ENCODE measurements at places on chromosomes 13 and 19.

GRCh38 chr19:55352040-55352439 is 2.5 kb downstream of the COX6B2 start:
- DNase-seq: no peak

DNA sequence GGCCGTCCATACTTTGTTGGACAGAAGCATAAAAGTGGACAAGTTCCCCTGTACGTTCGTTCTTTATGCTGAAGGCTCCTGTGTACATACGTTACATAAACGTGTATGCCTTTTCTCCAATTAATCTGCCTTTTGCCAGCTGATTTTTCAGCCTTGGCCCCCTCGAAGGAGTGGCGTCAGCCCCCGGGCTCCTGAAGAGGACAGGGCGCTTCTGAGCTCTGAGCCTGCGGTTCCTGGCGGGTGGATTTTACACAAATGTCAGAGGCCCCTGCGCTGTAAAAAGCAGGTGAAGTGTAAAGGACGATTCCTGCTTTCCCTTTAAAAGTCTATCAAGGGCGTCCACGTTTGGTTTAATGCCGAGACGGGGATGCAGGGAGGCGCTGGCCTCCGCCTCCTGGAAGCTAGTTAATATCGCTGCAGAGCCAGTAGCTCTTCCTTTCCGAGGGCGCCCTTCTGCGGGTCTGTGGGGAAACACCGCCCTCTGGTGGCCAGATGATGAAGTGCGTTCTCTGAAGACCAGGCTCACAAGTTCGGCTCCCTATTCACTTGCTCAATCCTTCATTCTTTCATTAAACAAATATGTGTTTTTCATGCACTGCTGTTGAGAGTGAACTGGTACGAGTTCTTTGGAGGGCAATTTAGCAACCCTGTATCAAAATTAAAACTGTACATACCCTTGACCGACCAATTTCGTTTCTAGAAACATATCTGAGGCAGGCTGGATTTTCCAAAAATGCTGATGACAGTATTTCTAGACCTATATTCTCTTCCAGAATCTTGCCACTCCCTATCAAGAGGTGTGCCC is 62.0 kb downstream of the GPR12 start:
- peak; percentile 70 for DNase-seq

DNA sequence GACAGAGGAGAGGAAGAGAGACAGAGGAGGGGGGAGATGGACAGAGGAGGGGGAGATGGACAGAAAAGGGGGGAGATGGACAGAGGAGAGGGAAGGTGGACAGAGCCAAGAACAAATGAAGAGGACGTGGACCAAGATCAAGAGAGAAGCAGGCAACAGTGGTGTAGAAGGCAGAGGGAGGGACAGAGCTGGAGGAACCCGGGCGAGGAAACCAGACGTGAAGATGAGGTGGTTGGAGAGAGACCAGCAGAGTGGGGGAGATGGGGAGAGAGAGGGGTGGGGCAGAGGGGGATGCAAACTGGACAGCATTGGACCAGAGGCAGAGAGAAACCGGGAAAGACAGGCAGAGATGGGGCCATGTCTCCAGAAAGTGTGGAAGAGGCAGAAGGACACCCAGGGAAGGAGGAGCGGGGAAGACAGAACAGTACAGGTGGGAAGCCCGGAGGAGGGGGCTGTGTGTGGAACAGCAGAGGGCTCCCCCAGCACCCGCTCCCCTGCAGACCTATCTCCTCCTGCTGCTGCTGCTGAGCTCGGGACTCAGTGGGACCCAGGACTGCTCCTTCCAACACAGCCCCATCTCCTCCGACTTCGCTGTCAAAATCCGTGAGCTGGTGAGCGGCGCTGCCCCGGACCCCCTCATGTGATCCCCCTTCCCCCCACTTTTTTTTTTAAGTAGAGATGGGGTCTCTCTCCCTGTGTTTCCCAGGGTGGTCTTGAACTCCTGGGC is 1.3 kb downstream of the FLT3LG start:
- no peak for DNase-seq

DNA sequence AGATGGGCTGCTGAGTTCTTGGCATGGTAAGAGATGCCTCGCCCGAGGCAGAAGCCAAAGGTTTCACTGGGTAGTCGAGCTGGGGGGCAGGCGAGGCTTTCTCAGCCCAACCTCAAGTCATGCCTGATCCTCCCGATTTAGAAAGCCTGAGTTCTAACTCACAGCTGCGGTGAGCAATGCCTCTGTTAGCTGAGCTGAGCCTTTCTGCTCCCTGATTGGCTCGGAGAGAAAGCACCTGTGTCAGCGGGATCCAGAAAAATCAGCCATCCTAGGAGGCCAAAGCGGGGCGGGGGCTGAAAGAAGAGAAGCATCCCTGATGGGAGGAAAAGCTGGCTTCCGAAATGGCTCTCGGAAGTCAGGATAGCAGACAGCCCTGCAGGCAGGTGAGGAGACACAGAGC is 44.7 kb downstream of the CACNA1A start:
- peak; percentile 2 for DNase-seq

GRCh38 chr13:39749528-39749927 is 94.1 kb downstream of the COG6 start:
- no peak for DNase-seq

- no peak for DNase-seq
Observed at GRCh38 chr13:87168390-87168789, 502.8 kb upstream of the SLITRK5 start.

- no peak for DNase-seq
Observed at GRCh38 chr13:35643625-35644024, 167.1 kb upstream of the MAB21L1 start.

DNA sequence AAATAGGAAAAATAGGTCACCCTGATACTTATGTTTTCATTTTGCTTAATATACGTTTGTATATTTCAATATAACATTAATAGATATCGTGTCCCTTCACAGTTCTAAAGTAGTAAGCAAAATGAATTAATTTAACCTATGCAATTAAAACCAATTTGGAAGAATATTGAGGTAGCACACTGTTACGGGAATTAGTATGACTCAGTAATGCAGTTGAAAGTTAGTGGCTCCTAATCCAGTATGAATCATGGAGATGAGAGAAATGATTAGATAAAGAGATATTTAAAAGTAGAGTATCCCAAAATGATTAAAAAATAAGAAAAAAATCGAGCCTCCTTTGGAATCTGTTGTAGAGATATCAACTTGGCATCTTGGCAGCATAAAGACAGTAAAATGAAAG is 177.0 kb upstream of the SLITRK6 start:
- no peak for DNase-seq

DNA sequence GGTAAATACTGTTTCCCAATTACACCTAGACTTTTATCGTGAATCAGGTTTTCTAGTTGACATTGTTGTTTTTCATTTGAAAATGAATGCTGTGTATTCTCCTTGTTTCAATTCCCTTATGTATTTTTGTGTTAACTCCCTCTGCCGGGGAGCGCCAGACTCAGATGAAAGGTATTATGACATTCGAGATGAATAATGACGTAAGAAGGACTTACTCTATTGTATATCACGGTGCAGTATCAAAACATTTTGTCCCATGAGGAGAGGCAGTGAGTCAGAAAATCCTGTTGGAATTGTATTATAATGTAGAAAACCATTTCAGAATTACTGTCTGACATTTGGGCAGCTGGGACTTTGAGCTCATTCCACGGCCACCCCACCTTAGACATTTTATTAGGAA is 61.6 kb downstream of the LRCH1 start:
- no peak for DNase-seq

DNA sequence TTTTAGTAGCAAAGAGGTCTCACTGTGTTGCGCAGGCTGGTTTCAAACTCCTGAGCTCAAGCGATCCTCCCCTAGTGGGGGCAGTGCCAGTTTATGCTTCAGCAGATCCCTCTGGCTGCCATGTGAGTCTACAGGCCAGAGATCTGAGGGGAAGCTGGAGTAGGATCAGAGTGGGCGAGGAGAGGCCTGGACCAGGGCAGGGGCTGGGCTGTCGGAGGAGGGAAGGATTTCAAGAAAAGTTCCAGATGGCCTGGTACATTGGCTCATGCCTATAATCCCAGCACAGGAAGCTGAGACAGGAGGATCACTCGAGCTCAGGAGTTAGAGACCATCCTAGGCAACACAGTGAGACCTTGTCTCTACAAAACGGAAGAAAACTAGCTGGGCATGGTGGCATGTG is 9.8 kb downstream of the DHX34 start:
- DNase-seq: no peak

- DNase-seq: no peak
Observed at GRCh38 chr19:3586707-3587346, 1.5 kb downstream of the GIPC3 start.

DNA sequence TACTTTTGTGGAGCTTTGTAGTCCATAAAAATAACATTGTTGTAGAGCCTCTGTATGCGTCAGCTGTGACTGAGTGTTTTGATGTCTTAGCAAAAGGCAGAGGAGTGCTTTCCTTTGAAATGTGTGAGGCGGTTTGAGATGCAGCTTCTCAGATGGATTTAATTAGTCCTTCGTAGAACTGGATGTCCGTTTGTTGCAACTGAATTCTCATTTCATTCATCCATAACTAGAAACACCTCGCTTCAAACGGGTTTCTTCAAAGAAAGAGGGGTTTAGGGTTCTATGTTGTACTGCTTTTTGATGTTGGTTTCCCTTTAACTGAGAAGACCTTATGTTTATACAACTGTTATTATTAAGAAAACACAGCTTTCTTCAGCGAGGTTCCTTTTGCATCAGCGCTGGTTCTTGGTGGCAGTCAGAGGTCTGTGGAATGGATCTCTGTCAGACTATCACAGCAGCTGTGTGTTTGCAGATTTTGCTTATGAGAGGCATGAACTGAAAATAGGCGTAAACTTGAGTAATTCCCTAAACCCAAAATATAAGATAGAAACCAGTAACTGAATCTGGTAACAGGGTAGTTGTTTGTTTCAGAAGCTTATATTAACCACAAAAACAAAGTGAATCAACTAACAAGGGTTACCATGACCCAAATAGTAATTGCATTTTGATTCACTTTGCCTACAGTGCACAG is 194.4 kb downstream of the GGACT start:
- no peak for DNase-seq
